ENCODE measurements at places on chromosomes 6 and 20.

GRCh38 chr6:7373739-7374138, 15.8 kb downstream of the CAGE1 start:
- no peak for DNase-seq

DNA sequence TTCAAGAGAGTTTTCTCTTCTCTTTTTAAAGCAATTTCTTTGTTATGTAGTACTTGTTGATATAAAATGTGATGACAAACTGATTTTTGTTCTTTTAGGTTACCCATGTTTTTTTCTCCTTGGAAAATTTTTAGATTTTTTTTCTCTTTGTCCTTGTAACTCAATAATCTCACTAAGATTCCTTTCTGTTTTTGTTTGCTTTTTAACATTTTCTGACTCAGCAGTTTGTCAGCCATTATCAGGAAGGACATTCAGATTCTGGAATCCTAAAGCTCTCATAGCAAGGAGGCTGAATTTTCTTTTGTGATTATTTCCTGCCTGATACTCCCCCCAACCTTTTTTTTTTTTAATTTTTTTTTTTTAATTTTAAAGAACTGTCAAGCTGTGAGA, 75.2 kb upstream of the CITED2 start:
- DNase-seq, result no peak

DNA sequence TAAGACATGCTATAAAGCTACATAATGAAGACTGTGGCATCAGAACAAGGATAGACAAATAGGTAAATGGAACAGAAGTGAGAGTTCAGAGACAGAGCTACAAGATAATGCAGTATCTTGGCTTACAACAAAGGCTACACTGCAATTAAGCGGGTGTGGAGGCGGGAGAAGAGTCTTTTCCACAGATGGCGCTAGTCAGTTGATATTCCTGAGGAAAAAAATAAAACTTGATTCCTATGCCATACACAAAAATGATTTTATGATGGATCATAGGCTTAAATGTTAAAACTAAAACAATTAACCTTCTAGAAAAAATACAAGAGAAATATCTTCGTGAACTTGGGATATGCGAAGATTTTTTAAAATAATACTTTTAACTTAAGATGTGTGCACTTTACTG, 31.0 kb downstream of the RIN2 start:
- no peak for DNase-seq

DNA sequence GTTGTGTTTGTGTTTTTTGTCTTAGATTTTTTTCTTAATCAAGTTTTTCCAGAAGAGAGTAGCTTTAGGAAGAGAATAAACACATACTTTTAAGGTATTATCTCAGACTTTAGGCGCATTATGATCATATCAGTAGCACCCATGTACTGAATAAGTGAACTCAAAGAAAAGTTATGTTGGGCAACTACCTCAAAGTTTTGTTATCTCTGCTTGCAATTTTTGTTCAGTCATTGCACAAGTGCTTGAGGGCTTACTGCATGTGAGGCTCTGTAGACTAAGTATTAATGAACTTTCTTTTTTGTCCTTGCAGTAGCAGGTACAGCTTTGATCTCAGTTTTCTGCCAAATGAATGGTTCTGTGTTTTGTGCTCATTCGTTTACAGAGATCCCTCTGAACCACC, 189.0 kb downstream of the SLC16A10 start:
- no peak for DNase-seq

DNA sequence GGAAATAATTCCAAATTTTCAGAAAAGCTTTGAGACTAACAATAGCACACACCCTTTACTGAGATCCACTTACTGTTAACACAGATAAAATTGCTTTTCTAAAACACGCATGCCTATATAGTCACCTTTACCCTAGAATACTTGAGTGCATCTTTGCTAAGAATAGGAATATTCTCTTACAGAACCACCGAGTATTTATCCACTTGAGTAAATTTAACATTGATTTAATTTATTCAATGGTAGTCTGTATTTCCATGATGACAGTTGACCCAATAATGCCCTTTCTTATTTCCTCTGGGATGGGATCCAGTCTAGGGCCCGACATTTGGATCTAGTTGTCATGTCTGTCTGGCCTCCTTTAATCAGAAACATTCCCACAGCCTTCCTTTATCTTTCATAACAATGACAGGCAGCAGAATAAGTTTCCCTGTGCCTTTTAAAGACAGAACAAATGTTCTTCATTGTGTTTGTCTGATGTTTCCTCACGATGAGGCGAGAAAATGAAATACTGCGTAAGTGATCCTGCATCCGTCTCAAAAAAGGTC, 56.6 kb upstream of the ERVFRD-1 start:
- no peak for DNase-seq

GRCh38 chr6:145863988-145864616, 49.5 kb upstream of the FBXO30 start:
- DNase-seq, result no peak

- DNase-seq, result no peak
Measured at GRCh38 chr6:80728101-80728750, 621.8 kb downstream of the BCKDHB start.

DNA sequence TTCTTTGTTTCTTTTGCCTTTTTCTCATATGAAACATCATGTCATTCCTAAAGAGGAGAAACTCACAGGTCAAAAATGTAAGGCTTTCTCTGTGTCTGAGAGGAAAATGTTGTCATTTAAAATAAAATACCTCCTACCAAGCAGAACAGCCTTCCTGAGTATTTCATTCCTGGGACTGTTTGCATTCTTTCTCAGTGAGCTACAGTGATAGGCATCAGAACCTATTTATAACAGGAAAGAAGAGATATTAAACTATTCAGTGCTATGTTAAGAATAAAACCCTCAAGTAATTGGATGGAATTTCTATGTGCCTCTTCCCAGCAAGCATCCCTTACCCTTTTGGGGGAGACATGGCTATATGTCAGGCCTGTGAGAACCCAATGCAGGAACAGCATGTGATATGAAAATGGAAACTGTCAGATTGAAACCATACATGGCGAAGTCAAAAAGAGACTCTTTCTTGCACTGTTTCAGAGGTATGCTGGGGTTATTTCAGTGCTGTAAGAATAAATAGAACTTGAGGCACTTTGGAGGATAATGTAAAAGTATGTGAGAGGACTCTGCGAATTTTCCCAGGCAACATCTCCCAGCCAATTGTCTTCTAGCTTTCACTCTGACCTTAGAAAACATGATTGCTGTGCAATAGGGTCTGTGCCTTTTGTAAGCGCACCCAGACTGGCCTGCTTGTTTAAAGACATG, 133.8 kb upstream of the CCN2 start:
- DNase-seq, result no peak

All from stimulated activated CD4-positive, alpha-beta T cell treated with anti-CD3 and anti-CD28 coated beads, Interleukin-2, amount 100 ng/mL, for 48 hours (primary cell).